ENCODE measurements at places on chromosomes 6 and 20.
A peak's percentile ranks its signal among the peaks of the same experiment; 100 is the strongest.

GRCh38 chr6:142887517-142887916, 57.5 kb downstream of the HIVEP2 start:
- no peak for DNase-seq

- peak; percentile 49 for DNase-seq
These were observed 53.6 kb upstream of the FRMD1 start for GRCh38 chr6:168132531-168133167.

DNA sequence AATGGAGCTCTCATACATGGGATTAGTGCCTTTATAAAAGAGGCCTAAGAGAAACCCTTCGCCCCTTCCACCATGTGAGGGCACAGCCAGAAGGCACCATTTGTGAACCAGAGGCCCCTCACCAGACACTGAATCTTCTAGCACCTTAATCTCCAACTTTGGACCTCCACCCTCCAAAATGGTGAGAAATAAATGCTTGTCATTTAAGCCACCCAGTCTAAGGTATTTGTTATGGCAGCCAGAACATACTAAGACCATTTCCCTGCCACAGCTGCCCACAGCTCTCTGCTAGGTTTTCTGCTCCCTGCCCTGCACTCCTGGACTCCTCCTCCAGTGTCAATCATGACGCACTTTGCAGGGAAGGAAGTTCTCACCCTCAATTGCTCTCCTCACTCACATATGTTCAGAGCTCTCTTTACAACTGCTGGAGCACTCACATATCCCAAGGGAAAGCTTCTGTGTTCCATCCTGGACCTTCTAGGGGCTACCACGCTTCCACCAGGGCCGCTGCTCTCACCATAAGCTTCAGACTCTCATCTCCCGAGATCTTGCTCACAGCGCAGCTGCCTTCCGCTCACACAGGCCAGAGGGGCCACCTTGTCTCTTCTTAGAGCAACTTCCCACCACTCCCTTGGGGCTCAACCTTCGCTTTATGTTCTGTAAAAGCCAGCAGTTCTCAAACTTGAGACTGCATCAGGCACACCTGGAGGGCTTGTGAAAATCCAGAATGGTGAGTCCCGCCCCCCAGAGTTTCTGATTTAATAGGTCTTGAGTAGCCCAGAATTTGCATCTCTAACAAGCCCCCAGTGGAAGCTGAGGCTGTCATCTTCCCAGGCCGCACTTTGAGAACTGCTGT, 1.6 kb upstream of the LY86 start:
- DNase-seq = no peak

GRCh38 chr6:170268216-170269129, 22.4 kb downstream of the DLL1 start:
- DNase-seq = no peak

- DNase-seq = no peak
These were observed 66.6 kb downstream of the TNFAIP3 start for GRCh38 chr6:137933696-137934095.

DNA sequence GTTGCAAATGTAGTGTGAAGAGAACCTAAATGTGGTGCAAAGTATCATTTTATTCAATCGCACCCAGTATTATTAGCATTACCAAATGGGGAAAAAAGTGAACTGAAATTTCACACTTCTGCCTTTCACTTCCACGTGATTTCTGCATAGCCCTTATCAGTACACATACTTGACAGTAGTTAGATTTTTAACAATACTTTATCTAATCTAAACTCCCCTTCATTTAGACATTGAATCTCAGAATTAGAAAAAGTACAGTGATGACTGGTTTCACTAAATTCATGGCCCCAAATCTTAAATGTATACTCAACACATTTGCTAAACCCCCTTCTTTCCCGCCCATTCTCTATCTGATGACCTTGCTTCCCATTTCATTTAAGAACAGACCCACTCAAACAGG, 14.3 kb downstream of the STX7 start:
- no peak for DNase-seq

GRCh38 chr20:45626540-45626939, 3.0 kb upstream of the WFDC10A start:
- DNase-seq = no peak

- no peak for DNase-seq
These were observed 46.0 kb downstream of the RNF217 start for GRCh38 chr6:125008261-125008703.

- DNase-seq = peak; percentile 19
These were observed 19.2 kb upstream of the FAM83C start for GRCh38 chr20:35311409-35311808.

GRCh38 chr20:34458631-34459030, 57.6 kb upstream of the DYNLRB1 start:
- DNase-seq = no peak

DNA sequence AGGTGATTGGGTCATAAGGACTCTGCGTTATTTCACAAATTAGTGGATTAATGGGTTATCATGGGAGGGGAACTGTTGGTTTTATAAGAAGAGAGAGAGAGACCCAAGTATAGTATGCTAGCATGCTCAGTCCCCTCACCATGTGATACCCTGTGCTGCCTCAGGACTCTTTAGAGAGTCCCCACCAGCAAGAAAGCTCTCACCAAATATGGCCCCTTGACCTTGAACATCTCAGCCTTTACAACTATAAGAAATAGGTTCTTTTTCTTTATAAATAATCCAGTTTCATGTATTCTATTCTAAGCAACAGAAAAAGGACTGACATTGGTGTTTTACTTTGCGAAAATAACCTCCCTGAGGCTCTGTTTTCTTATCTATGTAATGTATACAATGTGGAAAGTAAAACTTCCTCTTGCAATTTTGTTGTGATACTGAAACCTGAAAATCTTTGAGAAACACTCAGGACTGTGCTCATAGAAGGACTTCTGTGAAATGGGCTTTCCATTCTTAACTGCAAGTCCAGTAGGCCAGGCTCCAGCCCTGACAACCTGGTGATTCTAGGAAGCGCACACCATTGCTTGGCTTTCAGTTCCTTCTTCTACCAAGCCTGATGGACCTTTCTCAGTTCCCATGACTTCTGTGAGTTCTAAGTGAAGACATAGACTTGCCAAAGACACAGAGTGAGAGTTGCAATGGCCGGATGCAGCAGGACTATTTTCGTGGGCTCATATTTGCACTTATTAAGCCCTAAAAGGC, 21.9 kb downstream of the SIRPD start:
- DNase-seq = no peak

DNA sequence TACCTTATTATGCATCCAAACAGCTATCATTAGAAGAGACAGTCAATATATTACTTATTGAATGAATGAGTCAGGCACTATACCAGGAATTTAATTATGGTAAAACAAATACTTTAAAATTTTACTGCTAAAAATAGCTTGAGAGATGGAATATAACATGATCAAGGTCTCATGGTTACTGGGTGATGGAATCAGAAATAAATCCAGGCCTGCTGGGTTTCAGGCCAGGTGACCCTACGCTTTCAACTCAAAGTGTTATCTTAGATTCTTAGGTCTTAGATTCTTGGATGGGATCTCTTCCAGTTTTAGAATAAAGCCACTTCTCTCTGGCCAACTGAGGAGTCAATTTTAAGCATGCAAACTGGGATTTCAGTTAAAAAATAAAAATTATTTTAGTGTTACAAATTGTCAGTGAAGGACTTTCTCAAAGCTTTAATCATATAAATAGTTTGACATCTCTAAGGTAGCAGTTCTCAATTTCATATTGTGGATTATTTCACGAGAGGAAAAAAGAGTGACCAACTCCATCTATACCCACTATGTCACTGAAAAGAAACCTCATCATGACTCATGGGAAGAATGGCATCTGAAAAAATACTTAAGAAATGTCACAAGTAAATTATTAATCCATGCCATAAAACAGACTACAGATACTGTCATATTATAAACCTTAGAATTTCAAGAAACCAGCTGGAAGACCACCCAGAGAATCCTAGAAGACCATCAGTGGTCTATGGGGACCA, 283.4 kb upstream of the RUNX2 start:
- DNase-seq = no peak

GRCh38 chr6:169806701-169807100, 55.3 kb downstream of the ERMARD start:
- no peak for DNase-seq

DNA sequence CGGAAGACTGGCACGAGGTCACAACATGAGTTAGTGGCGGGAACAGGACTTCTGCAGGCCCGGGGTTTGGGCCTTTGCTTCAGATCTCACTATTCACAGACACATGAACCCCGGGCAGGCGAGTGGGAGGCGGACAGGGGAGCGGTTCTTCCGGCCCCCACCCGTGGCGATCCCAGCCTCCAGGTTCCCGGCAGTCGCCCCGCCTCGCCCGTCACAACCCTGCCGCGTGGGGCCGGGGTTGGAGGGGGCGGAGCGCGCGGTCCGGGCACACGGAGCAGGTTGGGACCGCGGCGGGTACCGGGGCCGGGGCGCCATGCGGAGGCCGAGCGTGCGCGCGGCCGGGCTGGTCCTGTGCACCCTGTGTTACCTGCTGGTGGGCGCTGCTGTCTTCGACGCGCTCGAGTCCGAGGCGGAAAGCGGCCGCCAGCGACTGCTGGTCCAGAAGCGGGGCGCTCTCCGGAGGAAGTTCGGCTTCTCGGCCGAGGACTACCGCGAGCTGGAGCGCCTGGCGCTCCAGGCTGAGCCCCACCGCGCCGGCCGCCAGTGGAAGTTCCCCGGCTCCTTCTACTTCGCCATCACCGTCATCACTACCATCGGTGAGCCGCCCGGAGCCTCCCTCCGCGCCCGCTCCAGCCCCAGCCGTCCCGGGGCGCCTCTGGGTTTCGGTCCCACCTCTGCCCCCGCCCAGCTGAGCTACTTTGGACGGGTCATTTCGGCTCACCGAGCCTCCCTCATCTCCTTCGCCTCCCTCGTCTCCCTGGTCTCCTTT, at the start of gene KCNK15:
KCNK15 (plus strand) TSS at position 268 of the 769 bp plus-strand sequence; CDS start at position 314, 46 bp downstream.
- no peak for DNase-seq

GRCh38 chr6:64141680-64142079, 506.1 kb downstream of the PHF3 start:
- DNase-seq = no peak

DNA sequence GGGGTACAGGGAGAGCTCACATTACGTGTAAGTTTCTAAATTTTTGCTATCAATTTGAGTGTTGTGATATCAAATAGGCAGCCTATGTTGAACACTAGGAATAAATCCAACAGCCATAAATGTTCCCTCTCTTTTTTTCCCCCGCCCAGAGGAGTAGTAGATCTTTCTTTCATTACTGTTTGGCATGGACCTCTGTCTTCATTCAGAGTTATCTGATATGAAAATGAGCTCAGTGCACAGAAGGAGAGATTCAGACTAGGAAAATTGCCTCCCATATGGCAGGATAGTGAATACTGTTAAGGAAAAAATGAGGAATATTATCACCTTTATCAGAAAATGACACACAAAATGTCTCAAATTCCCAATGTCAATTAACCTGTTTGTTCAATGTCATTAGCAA, 110.0 kb upstream of the EYS start:
- no peak for DNase-seq

GRCh38 chr6:139881236-139881635, 506.8 kb upstream of the CITED2 start:
- no peak for DNase-seq

GRCh38 chr6:43848671-43849391, 78.8 kb downstream of the VEGFA start:
- DNase-seq = no peak

GRCh38 chr6:136254851-136255466, 4.8 kb upstream of the MTFR2 start:
- no peak for DNase-seq

DNA sequence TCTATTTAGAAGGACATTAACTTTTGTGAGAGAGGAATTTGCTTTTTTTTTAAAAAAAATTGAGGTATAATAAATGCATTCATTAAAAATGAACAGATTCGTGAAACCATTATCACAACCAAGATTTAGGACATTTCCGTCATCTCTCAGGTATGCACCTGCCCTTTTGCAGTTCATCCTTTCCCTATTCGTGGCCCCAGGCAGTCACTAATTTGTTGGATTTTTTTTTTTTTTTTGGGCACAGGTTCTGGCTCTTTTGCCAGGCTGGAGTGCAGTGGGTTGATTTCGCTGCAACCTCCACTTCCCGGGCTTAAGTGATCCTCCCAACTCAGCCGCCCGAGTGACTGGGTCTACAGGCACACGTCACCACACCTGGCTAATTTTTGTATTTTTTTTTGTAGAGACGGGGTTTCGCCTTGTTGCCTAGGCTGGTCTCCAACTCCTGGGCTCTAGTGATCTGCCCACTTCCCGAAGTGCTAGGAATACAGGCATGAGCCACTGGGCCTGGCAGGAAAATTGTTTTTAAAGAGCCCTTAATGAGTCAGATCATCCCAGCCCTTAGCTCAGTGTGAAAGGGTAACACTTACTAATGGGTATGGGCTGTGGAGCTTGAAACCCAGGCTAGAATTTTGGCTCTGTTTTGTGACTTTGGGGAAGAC, 9.2 kb downstream of the PHF3 start:
- no peak for DNase-seq

Measured in erythroblast (primary cell).